Smooth muscle cell of the brain vasculature (primary cell): ENCODE measurements at places on chromosomes 5 and 9.

GRCh38 chr5:175672976-175673648 is 15.2 kb downstream of the HRH2 start:
- DNase-seq, result no peak

- no peak for DNase-seq
These were observed 242.2 kb downstream of the CSNK1G3 start for GRCh38 chr5:123753937-123754891.

DNA sequence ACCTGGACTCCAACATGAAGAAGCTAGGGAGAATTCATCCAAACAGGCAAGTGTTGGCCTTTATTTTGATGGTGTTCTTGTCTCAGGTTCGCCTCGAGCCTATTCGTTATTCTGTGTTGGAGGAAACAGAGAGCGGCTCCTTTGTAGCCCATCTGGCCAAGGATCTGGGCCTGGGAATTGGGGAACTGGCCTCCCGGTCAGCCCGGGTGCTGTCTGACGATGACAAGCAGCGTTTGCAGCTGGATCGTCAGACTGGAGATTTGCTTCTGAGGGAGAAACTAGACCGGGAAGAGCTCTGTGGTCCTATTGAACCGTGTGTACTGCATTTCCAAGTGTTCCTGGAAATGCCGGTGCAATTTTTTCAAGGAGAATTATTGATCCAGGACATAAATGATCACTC is 367 bp downstream of the PCDHB4 start:
- no peak for DNase-seq

GRCh38 chr9:116318468-116319374 is 165.1 kb downstream of the PAPPA start:
- no peak for DNase-seq

GRCh38 chr5:127097278-127097677 is 24.0 kb upstream of the C5orf63 start:
- no peak for DNase-seq

- no peak for DNase-seq
These were observed 65.4 kb upstream of the TNFSF8 start for GRCh38 chr9:114995681-114996221.

DNA sequence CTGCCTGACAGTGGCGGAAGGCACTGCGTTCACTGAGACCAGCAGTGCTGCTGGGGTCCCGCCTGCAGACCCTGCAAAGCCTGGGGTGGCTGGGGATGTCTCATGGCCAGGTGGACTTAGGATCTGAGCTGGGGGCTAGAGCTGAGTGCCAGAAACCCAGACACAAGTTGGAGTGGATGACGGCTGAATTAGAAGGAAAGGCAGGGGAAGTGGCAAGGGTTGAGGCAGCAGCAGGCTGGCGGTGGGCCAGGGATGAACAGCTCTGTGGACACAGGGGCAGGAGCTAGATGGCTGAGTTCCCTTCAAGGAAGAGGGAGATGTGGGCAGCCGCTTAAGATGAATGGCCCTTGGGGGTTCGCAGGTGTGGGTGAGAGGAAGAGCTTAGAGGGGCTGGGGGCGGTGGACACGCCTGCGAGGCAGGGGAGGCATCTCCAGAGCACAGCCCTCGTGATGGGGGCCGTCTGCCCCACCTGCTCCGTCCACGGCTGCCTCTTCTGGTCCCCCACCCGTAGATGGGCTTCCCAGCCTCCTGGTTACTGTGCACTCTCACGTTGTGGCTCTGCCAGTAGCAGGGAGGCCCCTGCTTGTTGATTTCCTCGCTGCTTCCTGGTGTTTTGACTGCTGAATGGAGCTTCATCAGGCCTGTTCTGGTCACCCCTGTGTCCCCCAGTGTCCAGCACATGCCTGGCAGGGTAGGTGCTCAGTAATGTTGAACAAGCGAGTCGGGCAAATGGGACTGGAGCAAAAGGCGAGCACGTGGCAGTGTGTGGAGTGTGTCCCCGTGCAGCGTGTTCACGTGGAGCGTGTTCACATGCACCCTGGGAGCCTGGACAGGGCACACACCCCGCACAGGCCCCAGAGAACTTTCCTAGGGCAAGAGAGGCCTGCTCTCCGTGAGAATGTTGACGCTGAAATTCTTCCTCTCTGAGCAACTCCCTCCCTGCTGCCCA is 168.2 kb downstream of the CACNA1B start:
- no peak for DNase-seq

GRCh38 chr9:15642369-15642962 is 89.6 kb downstream of the CCDC171 start:
- DNase-seq, result peak; percentile 29

- DNase-seq, result no peak
These were observed 44.2 kb downstream of the NXNL2 start for GRCh38 chr9:88579050-88579715.

GRCh38 chr5:33635582-33635981 is 194.8 kb downstream of the TARS1 start:
- DNase-seq, result no peak

DNA sequence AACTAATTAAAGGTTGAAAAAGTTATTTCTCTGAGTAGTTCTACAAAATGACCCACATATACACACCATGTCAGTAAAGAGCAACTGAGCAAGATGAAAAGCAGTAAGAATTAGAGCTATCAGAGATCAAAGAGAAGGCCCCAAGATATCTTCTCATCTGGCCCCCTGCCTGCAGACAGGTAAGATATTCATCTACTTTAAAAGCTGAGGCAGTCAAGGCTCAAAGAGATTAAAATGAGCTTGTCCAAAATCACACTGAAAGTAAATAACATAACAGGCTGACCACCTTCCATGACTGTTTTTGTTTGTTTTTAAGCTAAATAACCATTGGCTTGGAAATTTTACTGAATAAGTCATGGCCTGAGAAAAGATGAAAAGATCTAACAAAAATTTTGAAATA is 266.2 kb downstream of the FBXL17 start:
- DNase-seq, result no peak

DNA sequence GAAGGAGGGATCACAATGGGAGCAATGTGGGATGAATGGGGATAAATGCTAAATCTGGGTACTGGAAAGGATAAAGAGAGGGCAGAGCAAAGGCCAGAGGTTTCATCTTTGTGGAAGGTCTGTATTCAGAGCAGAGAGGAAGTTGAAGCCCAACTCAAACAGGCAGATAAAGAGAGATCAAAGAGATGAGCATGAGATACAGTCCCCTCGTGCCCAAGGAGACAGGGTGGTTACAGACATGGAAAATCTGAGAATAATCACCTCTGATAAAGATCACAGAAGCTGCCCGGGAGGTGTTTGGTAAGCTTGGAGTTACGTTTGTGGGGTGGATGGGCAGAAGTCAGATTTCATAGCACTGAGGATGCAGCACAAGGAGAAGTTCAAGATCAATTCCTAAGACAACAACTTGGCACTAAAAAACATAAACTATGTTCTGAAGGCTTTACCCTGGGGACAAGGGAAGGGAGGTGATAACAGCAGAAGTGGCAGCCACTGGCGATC is 459 bp upstream of the ERAP2 start:
- no peak for DNase-seq

DNA sequence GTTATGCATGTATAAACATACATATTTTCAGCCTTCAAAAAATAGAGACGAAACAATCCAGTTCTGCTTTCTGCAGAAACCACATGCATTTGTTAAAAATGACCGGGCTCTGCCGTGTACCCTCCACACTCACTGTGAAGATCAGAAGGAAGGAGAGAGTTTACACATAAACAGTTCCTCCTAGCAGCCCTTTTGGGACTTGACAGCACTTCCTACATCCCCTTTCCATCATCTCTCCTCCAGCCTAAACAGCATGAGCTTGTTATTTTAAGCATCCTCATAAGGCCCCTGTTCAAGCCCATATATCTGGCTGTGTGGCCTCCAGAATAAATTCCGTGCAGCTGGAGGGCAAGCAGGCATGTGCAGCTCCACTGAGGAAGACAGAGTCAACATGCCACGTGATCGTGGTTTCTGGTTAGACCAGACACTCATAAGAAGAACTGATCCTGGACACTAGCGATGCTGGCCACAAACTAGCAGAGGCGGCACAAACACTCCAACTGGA is 42.2 kb downstream of the NIPAL4 start:
- DNase-seq, result no peak

DNA sequence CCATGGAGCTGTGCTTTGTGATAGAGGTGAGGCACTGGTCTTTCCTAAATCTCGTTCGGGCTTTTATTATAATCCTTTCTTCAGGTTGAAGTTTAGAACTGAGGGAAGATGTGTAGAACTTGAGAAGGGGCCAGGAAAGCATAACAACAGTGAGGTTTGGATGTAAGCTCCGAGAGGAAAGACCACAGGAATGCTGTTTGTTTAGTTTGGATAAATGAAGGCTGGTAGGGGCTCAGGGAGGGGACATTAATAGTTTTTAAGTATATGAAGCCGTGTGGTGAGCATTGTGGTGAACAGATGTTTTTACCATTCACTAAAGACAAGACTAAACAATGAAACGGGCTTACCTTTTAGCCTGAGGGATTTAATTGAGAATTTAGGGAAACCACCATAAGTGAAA is 130.8 kb downstream of the ARHGAP26 start:
- DNase-seq, result peak; percentile 79

- no peak for DNase-seq
These were observed 452.0 kb upstream of the DMAC1 start for GRCh38 chr9:8251566-8251965.

- DNase-seq, result no peak
These were observed 6.8 kb upstream of the FST start for GRCh38 chr5:53473633-53474032.

DNA sequence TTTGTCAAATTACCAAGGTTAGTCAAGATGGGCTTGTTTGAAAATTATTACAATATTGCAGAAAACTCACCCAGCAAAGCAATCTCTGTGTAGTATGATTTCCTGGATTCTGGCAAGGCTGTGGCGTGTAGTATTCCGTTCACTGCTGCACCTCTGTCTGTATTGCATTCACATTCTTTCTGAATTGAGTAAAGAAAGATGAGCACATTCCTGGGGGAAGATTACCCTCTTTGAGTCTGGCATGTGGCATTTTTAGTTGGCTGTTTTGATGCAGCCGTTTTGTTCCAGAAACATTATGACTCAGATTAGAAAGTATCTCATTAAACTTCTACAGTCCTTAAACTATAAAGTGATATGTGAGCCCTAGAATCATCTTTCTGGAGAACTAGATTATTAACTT is 197.7 kb downstream of the TENT4A start:
- no peak for DNase-seq

DNA sequence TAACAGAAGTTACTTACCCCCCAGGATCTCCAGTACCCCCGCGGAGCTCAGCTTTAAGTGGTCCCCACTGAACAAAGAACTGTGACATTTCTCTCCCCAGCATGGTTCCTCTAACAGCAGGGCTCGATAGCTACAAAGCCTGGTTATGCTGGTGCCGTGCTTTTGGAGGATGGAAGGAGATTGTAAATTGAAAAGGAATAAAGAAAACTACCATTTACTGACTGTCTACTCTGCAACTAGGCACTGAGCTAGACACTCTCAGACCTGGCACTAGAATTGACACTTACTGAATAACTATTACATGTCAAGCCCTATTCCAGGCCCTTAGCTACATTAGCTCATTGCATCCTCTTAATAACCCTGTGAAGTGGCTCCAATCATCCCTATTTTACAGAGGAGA is 145.3 kb downstream of the TTLL11 start:
- DNase-seq, result no peak

GRCh38 chr5:112338681-112339337 is 80.3 kb downstream of the EPB41L4A start:
- no peak for DNase-seq

DNA sequence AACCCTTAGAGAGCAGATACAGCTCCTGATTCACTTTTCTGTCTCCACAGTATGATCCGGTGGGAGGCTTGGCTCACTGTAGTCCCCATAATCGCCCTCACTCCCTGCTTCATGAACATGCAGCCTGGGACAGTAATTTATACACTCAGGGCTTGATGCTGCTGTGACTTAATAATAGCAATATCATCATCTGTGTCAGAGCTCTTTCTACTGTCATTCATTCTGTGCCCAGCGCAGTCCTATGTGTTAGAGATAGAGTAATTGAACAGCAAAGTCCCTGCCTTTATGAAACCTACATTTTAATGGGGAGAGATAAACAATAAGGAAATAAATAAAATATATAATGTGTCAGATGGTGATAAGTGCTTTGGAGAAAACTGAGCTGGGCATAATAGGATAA is 2.8 kb upstream of the HEMGN start:
- DNase-seq, result no peak

DNA sequence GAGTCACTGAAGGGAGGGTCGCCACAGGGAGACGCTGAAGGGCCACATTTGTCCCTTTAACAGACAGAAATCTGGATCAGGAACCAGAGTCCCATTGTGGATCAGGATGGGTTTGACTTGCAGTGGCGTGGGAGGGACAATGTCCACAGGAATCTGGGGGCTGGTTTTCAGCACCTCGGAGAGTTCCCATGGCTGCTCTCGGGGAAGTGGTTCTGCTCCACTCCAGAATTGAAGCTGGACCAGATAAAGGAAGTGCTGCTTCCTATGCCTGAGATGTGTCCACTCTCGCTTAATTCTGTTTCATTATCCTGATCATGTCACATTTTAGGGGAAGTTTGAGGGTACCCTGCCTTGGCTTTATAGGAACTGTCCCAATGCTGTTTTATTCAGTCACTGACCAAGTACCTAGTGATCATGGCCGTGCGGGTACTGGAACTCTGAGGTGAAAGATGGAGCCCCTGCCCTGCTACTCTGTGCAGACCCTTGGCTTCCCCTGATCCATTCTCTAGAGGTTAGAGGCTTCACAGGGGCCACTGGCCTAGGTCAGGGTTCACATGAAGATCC is 28.7 kb downstream of the ENHO start:
- DNase-seq, result no peak

- DNase-seq, result no peak
These were observed 1043.0 kb upstream of the DMAC1 start for GRCh38 chr9:8842402-8843193.

GRCh38 chr5:121550989-121551388 is 300.7 kb upstream of the FTMT start:
- DNase-seq, result no peak

GRCh38 chr9:135980926-135981630 is 19.9 kb upstream of the UBAC1 start:
- no peak for DNase-seq

GRCh38 chr5:141822144-141822543 is 56.1 kb downstream of the PCDH1 start:
- no peak for DNase-seq

GRCh38 chr5:133995883-133996563 is 8.8 kb downstream of the VDAC1 start:
- DNase-seq, result no peak
